ENCODE measurements at places on chromosomes 2 and 18. TPM values are rescaled to one million over a fixed set of nuclear protein-coding genes. Genes with fewer than 3 reads are reported as not detected.

DNA sequence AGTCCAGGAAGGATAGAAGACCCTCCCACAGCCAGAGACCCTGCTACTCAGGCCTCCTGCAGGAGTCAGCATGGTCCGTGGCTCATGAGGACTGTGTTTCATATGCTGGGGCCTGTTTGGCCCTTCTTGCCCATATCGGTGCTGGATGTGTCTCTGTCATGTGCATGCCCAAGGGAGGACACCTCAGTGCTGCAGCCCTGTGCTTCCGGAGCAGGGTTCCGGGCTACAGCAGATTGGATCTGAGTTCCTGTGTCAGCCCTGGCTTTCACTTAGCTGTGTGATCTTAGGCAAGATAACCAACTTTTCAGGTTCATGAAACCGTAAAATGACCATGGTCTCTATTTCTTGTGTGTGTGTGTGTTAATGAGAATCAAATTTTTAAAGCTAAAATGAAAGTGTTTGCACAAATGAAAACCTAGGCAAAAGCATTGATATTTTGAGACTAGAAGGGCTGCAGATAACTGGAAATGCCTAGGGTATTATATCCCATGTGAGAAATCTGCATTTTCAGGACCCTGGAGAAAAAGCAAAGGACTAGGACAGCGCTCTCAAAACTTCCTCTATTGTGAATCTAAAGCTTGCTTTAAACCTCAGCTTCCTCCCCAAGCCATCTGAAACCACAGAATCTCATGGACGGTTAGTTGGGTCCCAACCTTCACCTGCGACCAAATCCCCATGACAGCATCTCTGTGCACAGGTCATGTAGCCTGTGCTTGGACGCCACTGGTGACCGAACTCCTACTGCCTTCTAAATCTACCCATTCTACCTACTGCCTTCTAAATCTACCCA lies 58.8 kb upstream of the CAPN13 start:
- no peak for DNase-seq

GRCh38 chr2:201931951-201932350 lies 101.7 kb upstream of the FZD7 start:
- no peak for DNase-seq

Gene GPBAR1
- 2.5 TPM for total RNA-seq

GRCh38 chr18:8260827-8261226 lies 348.4 kb upstream of the RAB12 start:
- DNase-seq: no peak

Gene FRZB
- total RNA-seq: not detected

DNA sequence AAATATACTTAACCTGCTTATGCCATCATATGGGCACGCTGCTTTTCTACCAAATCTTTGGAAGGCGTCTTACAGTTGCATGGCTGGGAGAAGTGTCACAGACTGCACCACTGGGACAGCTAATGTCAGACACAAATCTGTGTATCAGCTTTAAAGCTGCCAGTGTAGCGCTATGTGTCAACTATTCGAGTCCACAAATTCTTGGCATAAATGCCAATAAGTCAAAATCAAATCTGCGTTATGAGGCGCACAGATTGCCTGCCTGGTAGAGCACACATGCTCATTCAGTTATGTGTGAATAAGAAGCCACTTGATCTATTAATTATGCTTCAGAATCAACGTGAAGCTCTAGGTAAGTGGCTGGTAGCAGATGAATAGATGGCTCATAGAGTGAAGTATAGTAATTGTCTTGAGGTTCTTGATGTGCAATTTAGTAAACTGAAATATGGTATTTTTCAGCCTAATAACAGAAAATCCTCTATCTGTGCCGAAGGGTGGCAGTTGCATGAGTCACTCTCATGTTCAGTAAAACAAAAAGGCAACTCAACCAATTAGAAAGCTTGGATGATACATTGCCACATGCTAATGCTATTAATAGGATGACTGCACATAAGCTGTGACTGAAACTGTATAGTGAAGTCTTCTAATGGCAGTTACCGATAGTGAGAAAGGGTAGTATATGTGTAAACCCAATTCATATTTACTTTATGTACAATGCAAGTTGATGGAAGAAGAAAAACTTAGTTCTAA lies 52.0 kb downstream of the DCC start:
- DNase-seq: no peak

Gene CCDC141
- total RNA-seq: 28.2 TPM

- no peak for DNase-seq
Observed at GRCh38 chr2:219778189-219778588, 150.8 kb downstream of the SLC4A3 start.

- DNase-seq: no peak
Observed at GRCh38 chr2:34161549-34161948, 562.5 kb upstream of the FAM98A start.

DNA sequence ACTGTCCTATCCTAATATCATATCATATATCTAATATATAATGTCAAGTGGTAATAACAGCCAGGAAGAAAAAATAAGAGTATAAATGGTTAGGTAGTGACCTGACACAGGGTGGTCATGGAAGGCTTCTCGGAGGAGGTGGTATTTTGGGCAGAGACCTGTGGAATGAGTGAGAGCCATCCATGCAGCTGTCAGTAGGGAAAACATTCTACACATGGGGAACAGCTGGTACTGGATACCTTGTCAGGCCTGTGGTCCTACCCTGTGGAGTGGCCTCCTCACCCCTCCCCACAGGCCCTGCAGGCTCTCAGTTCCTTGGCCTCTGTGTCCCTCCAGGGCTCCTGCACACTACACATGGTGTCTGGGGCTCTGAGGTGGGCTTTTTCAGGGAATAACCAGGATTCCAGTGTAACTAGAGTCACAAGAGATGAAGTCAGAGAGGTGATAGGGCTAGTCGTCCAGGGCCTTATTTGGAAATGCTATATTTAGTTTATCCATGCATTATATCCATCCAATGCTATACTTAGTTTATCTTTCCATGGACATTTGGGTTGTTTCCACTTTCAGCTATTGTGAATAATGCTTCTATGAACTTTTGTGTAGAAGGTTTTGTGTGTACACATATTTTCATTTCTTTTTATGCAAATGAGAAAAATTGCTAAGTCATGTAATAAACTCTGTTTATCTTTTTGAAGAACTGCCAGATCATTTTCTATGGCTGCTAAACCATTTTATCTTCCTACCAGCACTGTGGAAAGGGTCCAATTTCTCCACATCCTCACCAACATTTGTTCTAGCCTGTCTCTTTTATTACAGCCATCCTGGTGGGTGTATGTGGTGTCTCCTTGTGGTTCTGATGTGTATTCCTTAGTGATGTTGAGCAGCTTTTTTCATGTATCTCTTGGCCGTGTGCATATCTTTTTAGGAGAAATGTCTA lies 75.6 kb downstream of the TPGS2 start:
- no peak for DNase-seq

Gene FBXO36
- total RNA-seq: 1.0 TPM

GRCh38 chr2:54672590-54673456 lies 50.6 kb upstream of the EML6 start:
- DNase-seq: no peak

GRCh38 chr2:207993151-207993763 lies 32.1 kb downstream of the PLEKHM3 start:
- DNase-seq: no peak

DNA sequence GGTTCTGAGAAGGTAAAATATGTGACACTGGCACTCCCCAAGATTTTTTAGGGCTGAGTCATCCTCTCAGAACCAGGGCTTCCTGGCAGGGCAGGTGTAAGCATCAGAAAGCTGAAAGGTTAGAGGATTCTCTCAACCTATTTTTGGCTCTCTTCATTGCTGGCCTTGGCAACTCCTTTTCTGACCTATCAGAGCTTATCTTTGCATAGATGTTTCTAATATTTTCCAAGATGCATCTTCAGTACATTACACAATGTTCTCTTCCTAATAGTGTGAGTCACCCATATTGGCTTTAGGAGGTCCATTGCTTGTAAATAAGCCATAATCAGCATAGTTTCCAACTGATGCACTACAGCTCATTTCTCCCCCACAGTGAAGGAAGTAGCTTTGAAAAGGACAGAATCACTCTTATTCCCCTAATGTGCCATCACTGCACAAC lies 2008.4 kb upstream of the PIK3C3 start:
- DNase-seq: no peak

Gene CSRNP3
- total RNA-seq: not detected

GRCh38 chr2:15941871-15942710 lies 1.7 kb downstream of the MYCN start:
- no peak for DNase-seq

Gene CD226
- total RNA-seq: 20.1 TPM

GRCh38 chr2:207248702-207249377 lies 83.1 kb upstream of the KLF7 start:
- DNase-seq: no peak

GRCh38 chr2:169119851-169120250 lies 50.5 kb downstream of the DHRS9 start:
- no peak for DNase-seq

DNA sequence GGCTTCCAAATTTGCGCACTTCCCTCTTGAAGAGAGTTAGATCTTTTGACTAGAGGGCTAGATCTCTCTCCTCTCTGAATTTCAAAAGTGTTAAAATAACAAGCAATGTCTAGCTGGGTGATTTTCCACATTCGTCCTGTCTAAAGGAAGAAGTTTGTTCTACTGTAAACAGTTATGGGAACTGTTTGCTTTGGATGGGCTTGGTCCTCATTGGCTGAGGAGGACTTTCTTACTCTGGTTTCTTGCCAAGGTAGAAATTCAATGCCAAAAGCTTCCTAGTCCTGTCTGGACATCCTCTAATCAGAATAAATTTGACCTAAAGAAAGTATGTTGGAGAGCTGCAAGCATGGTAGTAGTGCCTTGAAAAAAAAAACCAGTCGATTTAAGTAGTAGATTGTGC lies 47.4 kb upstream of the RAPH1 start:
- DNase-seq: no peak

DNA sequence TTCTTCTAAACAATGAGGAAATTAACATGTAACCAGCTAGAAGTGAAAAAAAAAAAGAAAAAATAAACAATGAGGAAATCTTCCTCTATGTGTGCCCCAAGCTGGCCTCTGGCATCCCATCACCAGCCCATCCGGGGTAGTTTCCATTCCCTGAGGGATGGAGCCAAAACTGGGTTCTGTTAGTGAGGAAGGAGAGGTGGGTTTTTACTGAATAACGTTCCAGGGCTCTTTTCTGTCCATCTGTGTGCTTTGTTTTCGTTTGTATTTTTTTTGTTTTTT lies 9.7 kb downstream of the EFHD1 start:
- DNase-seq: no peak

GRCh38 chr18:80157708-80158343 lies 48.8 kb downstream of the ADNP2 start:
- DNase-seq: peak; percentile 83

Gene ITPRIPL1
- 6.6 TPM for total RNA-seq

Gene CNGA3
- not detected for total RNA-seq

- no peak for DNase-seq
Observed at GRCh38 chr2:41283079-41283775, 764.6 kb upstream of the PKDCC start.

Data from CD8-positive, alpha-beta T cell (primary cell).